Endothelial cell (in vitro differentiated cells): ENCODE measurements at places on chromosomes 5 and 9.

GRCh38 chr5:67156976-67157583, 39.5 kb downstream of the CD180 start:
- DNase-seq: peak; percentile 28

DNA sequence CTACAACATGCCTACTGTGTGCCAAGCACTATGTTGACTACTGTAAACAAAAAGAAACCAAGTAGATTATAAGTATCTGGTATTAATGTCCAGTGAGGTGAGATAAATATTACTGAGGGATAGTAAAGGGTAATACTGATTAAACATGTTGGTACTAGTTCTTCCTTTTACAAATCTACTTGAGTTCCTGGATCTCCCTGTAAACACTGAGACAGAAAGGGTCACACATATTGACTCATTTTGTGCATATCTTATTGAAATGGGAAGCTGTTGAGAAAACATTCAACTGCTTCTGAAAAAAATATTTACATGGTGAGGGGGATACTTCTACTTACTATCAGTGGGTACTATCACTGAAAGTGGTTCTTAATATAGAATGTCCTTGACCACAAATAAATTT, 24.3 kb downstream of the EFNA5 start:
- no peak for DNase-seq

- no peak for DNase-seq
Observed at GRCh38 chr9:136556166-136556565, 10.3 kb upstream of the NOTCH1 start.

DNA sequence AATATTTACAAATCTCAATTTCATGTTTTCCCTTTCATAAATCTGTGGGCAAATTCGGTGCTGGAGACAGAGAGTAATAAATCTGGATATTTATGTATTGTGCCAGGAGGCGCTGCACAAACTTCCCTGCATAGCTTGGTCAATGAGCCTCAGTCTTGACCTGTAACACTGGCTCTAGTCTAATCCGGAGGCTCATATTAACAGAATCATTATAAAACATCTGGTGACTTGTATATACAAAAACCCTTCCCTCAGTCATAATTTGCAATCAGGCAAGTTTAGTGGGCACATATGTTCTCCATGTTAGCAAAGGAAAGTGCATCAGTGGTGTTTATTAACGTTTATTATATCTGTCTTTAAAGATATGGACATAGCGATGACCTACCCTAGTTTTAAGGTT, 104.0 kb upstream of the BNC2 start:
- no peak for DNase-seq

- no peak for DNase-seq
Observed at GRCh38 chr9:95107976-95108375, 209.5 kb downstream of the FANCC start.

- DNase-seq: no peak
Observed at GRCh38 chr9:86257391-86257790, 2.1 kb downstream of the C9orf153 start.

GRCh38 chr5:73783828-73784227, 157.8 kb downstream of the ARHGEF28 start:
- DNase-seq: no peak

- no peak for DNase-seq
Observed at GRCh38 chr9:123725389-123725788, 204.5 kb downstream of the DENND1A start.

DNA sequence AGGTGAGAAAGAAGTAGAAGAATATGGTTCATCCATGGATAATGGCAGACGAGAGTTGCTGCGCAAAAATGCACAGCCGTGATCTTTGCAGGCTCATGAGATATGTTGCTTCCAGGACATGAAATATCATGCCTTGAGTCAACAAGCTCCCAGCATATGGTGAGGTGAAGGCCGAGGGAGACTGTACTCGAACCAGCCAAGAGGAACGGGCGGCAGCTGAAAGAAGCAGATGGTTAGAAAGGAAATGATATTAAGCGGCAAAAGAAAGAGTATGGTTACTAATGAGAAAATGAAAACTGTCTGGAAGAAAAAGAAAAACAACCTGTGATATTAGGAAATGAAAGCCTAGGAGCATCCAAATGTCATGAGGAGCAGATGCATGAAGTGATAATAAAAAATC, 344.7 kb upstream of the DAP start:
- DNase-seq: no peak

DNA sequence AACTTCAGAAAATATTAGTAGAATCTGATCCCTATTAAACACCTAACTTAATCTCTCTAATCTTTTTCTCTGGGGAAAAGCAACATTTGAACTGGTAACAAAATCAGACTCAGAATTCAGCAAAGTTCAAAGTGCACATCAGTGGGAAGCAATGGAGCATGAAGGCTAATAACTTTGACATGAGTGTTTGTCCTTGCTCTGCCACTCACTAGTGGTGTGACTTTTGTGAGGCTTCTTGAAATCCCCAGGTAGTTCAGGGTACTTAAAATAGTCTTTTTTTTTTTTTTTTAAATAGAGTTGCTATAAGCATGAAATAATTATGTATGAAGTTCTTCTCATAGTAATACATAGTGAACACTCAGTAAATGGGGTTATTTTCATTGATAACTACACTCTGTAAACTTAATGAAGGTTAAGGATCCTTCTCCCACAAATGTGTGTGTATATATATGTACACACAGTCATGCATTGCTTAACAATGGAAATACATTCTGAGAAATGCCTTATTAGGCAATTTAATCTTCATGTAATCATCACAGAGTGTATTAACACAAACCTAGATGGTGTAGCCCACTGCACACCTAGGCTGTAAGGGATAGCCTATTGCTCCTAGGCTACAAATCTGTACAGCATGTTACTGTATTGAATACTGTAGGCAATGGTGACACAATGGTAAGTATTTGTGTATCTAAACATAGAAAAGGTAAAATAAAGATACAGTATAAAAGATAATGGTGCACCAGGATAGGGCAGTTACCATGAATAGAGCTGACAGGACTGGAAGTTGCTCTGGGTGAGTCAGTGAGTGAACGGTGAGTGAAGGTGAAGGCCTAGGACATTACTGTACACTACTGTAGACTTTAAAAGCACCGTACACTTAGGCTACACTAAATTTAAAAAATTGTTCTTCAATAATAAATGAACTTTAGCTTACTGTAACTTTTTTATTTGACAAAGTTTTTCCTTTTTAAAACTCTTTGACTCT, 73.3 kb upstream of the HMHB1 start:
- no peak for DNase-seq

DNA sequence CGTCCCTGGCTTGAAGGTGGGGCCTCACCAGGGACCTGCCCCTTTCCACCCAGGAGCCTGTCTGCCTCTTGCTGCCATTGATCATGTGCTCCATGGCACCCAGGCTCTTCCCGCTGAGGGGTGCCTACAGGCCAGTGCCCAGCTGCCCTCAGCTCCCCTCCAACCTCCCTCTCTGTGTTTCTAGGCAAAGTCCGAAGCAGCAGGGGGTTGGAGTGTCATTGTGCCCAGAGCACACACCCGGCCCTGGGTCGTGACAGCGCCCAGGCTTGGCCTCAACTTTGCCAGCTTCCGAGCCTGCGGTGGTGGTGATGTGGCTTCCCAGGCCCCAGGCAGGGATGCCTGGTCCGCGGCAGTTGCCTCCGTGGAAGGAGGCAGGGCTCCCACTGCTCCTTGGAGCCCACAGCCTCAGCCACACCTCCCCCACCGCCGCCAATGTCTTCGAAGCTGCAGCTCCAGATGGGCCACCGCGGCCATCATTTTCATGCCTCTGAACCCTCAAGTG, 52.4 kb downstream of the GTF3C4 start:
- no peak for DNase-seq

DNA sequence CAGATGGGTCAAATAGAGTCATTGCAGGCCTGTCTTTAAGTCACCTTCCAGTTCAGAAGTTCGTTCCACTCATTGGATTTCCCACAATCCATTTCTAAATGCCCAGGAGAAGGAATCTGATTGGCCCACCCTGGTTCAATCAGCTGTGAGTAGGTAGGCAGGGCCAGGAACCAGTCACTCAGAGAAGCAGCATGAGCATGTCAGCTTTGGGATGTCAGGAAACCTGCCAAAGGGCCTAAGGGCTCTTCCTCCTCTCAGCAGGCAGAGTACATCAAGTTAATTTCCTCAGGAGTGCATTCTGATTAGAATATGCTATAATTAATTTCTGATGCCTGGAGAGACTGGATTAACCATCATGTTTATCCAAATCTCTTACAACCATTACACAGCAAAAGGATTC, 412.9 kb upstream of the CCNH start:
- DNase-seq: no peak

DNA sequence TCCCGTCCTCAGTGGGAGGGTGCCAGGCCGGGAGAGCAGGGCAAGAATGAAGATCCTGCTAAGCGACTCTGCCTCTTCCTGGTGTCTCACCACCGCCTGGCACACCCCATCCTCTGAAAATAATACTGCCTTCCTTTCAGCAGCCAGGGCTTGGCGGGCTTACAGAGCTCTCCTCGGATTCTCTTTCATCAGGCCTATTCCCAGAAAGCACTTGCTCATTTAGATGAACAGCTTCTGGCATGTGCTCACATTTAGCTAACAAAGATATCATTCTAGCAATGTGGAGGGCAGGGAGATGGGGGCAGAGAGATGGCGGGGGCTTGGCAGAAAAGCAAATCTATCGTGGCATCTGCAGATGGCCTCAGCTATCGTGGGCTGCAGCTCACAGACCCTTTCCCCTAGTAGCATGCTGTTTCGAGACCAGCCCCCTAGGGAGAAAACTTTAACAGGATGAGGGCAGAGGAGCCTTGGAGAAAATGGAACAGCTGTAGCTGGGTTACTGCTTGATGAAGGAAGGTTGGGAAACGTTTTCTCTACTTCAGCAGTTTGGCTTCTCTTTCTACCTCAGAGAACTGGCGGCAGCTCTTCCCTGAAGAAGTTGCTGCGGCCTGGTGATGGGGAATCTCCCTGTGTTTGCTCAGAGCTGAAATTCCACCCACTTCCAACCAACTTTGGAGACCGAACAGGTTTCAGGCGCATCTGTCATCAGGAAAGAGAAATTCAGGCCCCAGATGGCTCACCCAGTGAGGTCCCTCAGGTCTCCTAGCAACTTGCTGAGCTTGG, 102.1 kb downstream of the TMEM174 start:
- DNase-seq: no peak

DNA sequence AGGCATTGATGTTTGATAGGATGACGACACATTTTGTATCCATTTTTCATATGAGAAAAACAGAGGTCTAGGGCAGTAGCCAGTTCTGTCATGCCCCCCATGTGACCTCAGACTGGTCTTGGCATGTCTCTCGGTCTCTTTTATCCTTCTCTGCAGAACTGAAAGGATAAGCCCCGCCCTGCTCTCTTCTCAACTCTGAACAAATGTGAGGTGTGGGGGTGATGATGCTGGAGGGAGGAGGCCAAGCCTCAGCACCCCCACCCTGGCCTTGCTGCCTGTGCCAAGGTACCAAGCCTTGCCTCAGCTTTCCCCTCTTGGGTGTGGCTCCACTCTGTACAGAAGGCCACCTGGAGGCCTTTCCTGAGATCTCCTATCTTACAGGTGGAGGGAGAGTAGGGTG, 19.5 kb upstream of the CRB2 start:
- DNase-seq: no peak

DNA sequence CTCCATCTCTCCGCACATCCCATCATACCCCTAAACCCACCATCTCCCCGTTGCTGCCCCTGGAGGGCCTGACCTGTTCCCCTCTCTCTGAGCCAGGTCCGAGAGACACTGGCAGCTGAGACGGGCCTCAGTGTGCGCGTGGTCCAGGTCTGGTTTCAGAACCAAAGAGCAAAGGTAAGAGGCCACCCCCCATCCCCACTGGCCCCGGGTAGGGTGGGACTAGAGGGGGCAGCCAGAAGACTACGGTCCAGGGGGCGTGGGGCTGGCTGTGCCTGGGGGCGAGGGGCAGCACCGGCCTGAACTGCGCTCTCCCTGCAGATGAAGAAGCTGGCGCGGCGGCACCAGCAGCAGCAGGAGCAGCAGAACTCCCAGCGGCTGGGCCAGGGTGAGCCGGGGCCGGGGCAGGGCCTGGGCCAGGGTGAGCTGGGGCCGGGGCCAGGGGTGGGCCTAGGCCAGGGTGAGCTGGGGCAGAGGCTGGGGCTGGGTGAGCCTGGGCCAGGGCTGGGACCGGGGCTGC, 79.8 kb downstream of the LMX1B start:
- no peak for DNase-seq

DNA sequence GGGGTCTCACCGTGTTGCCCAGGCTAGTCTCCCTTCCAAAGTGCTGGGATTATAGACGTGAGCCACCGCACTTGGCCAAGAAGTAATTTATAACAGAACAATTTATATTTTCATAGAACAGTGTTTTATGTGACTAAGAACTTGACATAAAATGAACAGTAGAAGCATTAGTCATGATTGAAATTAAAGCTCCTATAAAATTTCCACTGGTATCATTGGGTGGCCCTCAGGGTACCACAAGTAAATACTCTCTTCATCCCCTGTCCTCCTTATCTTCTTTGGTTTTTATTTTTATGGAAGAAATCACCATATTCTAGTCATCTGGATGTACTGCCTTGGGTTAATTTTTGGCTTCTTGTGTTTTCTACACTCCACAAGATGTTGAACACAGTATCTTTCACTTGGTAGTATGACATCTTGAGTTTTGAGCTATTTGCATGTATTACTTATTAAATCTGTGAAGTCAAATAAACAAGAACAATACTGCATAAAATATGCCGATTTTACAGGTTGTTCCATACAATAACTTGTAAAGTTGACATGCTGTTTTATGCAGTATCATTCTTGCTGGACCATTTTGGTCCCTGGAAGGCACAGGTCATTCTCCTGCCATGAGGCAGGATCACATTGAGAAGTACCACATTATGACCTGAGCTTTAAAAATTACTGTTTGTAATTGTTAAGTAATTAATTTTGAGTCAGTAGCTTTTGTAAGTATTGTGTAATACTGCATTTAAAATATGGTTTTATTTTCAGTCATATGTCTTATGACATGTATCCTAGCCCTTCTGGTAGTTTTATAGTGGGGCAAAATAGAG, 24.4 kb downstream of the LMNB1 start:
- no peak for DNase-seq

DNA sequence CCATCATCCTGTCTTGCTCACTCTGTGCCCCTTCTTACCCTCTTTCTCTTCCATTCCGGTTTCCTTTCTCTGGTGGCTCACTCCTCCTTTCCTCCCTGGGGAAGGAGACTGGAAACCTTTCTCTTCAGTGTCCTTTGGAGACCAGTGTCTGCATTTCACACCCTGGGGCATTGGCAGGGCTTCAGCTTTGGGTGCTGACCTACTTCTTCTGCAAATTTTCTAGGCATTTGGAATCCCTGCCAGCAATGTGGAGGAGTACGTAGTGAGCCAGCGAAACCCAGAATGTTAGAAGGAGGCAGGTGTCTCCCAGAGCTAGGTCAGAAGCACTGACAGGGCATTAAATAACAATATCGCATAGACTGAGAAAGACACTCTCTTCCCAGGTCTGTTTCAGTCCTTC, 122.2 kb downstream of the SLC28A3 start:
- no peak for DNase-seq

DNA sequence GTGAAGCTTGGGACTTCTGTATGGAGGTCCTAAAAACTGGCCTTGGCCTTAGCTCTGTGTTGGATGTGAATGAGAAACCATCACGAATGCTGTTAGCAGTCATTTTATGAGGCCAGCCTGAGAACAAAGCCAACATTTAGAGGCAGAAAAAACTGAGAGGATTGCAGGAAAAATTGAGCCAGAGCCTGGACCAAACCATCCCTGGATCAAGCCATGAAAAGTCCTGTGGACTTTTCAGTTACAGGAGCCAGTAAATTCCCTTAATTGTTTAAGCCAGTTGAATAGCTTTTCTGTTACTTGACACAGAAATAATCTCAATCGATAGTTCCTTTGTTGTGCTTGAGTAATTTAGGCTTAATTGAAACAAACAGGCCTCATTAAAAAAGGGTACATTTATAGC, 42.6 kb upstream of the SPATA31D4 start:
- no peak for DNase-seq

- DNase-seq: peak; percentile 67
Observed at GRCh38 chr5:43042176-43042625, 2.1 kb upstream of the ANXA2R start.
